Small intestine (tissue), 16 donors: ENCODE measurements at places on chromosomes 3 and 15. TPM values are rescaled to one million over a fixed set of nuclear protein-coding genes. Genes with fewer than 3 reads are reported as not detected.

- peak; percentile 85 for DNase-seq
Observed at GRCh38 chr3:48428572-48429316, 1.1 kb downstream of the PLXNB1 start.

Gene SEMA5B
- 1.9 TPM for polyA plus RNA-seq

Gene GATM
- polyA plus RNA-seq = 83.7 TPM

- DNase-seq = no peak
Observed at GRCh38 chr3:135097276-135097946, 302.4 kb downstream of the EPHB1 start.

Gene KLHL6
- 1.1 TPM for polyA plus RNA-seq

Gene HTR3E
- polyA plus RNA-seq = 2.7 TPM

DNA sequence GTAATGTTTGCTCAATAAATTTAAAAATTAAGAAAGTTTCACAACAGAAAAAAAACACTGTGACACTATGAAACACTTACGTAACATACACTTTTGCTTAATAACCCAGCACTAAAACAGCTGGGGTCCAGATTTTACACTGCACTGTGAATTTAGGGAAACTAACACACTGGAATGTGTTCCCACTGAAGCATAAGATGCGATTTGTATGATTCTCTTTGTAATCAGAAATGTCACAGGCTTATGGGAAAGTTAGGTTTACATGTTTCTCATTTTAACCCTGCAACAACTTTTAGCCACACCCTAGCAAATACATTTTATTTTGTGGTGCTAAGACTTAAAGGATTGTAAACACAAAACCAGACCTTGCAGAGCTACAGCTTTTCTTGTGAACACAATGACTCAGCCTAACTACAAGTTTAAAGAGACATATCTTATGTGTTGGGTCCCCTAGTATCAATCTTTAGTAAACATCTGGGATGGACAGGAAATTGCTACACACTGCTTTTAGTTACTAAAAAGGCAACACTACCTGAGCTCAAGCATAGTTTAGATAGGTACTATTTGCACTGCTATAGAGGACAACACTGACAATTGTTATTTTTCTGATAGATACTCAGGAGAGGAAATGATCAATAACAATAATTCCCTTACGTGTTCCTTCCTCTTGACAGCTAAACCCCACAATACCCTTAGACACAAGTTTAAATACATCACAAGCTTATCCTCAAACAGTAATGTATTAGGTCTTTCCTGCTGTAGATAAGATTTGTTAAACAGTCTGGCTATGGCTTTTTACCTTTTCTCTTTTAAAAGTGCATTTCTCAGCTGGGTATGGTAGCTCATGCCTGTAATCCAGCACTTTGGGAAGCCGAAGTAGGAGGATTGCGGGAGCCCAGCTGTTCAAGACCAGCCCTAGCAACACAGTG, 3.8 kb downstream of the PLD1 start:
- peak; percentile 32 for DNase-seq

DNA sequence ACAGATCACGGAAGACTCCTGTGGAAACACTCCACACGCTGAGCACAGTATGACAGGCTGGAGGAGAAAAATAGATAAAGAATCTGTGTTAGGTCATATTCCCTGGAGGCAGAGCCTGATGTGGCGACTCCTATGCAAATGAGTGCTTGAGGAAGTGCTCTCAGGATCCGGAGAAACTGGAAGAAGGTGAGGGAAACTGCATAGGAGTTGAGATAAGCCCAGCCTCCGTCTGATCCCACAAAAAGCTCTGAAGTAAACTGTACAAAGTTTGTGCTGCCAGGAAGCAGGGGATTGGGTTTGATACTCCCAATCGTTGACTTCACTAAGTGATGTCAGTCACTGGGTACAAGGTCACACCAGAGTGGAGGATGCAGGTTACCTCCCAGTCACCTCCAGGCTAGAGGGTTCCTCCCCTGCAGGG, 33.4 kb downstream of the OSBPL10 start:
- DNase-seq = peak; percentile 70
